ENCODE measurements at places on chromosomes 7 and 10. TPM values are rescaled to one million over a fixed set of nuclear protein-coding genes. Genes with fewer than 3 reads are reported as not detected.
A peak's percentile ranks its signal among the peaks of the same experiment; 100 is the strongest.

- no peak for DNase-seq
Measured at GRCh38 chr10:60277656-60278055, 112.0 kb downstream of the ANK3 start.

- no peak for DNase-seq
Measured at GRCh38 chr7:102147008-102147407, 139.7 kb upstream of the SH2B2 start.

GRCh38 chr7:1669064-1669951 is 769 bp upstream of the ELFN1 start:
- DNase-seq: peak; percentile 29

DNA sequence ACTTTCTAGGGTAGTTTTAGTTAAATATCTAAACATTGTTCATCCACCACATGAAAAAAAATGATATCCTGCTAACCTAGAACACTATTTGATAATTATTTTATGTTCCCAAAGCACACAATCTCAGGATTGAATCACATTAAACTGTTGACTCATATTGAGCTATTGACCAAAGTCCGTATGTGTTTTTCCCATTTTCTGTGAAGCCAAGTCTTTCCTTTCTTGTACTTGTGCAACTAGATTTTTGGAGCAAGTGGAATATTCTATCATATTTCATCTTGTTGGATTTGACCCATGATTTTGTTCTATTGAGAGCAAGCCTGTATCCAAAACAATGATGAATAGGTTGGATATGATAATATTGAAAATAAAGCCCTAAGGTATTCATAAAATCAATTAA is 164.6 kb downstream of the SKAP2 start:
- no peak for DNase-seq

- no peak for DNase-seq
Measured at GRCh38 chr7:108109221-108109908, 20.8 kb downstream of the LAMB4 start.

GRCh38 chr7:52525772-52526341 is 509.6 kb upstream of the POM121L12 start:
- DNase-seq: no peak

DNA sequence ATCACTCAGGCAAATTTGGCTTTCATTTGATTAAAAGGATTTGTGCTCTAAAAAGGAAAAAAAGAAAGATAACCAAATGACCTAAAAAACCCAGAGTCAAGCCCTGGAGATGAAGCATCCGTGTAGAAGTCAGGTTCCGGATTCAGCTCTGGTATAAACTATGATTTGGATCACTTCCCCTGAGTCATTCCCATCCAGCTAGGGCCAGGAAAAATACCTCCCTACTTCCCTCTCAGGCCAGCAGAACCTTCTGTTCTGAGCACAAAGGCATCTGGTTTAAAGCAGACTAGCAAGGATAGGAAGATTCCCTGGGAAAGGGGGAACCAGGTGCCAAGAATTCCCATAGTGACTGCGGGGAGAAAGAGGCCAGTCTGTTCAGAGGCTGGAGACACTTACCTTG is 25.7 kb upstream of the NDST2 start:
- no peak for DNase-seq

GRCh38 chr7:20199015-20199737 is 18.0 kb downstream of the MACC1 start:
- DNase-seq: peak; percentile 77

GRCh38 chr7:126368-126767 is 66.0 kb upstream of the FAM20C start:
- no peak for DNase-seq

GRCh38 chr10:49149881-49150280 is 16.1 kb upstream of the FAM170B start:
- DNase-seq: no peak

- no peak for DNase-seq
Measured at GRCh38 chr10:83543691-83544462, 595.4 kb upstream of the GHITM start.

DNA sequence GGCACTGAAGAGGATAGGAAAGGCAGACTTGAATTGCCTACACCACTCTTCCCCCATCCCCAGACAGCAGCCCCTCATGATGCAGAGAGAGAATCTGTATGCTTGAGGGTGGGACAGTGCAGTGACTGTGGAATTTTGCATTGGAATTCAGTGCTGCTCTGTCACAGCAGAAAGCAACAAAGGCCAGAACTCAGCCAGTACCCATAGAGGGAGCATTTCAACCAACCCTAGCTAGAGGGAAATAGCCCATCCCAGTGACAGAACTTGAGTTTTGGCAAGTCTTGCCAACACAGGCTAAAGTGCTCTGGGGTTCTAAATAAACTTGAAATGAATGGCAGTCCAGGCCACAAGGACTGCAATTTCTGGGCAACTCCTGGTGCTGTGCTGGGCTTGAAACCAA is 80.4 kb downstream of the TES start:
- no peak for DNase-seq

- no peak for DNase-seq
Measured at GRCh38 chr7:101973130-101973529, 155.7 kb downstream of the CUX1 start.

DNA sequence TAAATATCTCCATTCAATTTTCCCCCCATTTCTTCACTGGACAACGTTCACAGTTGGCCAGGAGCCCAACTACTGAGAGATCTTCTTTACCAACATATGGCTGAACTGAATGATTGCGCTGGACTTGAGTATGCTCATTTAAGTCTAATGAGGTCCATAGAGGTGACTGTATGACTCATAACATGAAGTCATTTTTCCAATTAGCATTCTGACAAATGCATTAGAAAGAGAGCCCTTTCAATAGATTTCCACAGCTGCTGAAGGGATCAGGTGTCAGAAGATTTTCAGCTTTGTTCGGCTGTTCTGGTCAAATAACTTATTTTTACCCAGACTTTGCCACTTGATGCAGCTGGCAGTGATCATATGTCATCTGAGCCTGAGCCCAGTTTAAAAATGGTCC is 438.0 kb downstream of the ETV1 start:
- DNase-seq: no peak

DNA sequence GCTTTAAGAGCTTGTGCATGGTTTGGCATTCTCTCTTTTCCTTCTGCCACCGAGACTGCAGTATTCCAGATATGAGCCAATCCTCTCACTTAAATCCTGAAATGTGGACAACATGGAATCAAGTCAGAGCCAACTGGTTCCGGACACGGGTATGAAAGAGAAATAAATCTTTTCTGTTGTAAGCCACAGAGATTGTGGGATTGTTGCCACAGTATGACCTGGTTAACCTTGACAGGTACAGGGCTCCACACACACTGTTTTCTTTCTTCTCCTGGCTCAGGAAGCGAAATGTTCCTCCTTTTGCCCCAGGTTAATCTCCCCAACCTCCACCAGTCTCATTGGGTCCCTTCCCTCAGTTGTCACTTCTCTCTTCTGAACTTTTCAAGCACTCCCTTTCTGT is 6.5 kb upstream of the NAMPT start:
- DNase-seq: no peak

DNA sequence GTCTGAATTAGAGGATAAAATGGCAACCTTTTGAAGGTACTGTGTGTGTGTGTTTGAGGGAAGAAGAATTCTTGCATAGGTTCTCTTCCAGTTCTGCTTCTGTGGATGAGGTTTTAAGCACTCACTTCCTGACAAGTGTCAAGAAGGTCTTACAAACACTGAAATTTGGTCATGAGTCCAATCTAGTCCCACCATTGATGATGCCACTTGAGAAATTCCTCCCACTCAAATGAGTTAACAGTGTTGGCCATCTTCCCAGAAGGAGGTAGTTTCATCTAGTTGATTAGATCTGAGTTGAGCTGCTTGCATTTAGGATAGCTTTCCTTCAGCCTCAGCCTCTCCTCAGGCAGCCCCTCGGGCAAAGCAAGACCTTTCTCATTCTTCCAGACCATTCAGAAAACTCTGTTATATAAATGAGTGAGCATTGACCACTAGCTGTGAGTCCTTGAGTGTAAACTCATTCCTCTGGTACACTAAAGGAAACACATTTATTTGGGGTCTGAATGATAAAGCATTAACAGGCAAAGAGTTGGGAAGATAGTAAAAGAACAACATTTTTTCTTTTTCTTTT is 189.5 kb downstream of the TRIL start:
- DNase-seq: no peak

DNA sequence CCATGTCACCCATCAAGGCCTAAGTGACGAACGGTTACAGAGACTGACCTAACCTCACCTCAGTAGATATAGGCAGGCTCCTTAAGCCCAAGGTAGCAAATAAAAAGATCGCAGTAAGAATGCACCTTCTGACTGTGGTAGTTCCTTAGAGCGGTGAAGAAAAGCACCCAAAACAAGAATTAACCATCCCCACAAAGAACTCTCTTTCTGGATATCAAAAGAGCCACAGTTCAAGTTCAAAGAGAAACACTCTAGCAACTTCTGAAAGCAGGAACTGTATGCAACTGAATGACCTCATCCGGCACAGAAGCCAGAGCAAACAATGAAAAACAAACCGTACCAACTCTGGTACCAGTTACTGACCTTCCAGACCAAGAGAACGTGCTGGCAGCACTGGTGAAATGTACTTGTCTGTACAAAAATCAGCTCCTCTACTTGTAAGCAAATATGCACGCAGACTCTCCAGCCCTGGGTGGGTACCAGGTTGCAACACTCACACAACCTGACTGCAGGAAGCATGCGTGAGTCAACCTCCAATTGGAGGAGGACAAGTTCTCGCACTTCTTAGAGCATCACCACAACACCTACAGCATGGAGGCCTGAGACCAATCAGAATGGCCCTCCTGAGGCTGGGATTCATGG is 202.7 kb downstream of the FAM107B start:
- DNase-seq: peak; percentile 68

- DNase-seq: no peak
Measured at GRCh38 chr7:156383526-156383925, 257.0 kb upstream of the RNF32 start.

DNA sequence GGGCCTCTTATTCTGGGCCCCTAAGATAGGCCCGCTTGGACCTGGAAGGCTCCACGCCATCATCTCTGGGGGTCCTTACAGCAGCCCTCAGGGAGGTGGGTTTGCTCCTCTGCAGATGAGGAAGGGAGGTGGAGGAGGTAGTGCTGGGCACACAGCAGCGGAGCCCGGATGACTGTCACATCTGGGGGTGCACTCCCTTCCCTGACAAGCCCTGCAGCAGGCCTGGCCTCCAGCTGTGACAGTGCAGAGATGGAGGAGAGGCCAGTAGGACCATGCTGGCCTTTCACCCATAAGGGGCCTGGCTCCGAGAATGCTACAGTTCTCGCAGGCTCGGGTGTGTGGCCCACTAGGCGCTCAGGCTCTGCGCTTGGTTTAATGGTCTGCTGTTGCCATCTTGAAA is 9.2 kb downstream of the GDF2 start:
- peak; percentile 58 for DNase-seq

DNA sequence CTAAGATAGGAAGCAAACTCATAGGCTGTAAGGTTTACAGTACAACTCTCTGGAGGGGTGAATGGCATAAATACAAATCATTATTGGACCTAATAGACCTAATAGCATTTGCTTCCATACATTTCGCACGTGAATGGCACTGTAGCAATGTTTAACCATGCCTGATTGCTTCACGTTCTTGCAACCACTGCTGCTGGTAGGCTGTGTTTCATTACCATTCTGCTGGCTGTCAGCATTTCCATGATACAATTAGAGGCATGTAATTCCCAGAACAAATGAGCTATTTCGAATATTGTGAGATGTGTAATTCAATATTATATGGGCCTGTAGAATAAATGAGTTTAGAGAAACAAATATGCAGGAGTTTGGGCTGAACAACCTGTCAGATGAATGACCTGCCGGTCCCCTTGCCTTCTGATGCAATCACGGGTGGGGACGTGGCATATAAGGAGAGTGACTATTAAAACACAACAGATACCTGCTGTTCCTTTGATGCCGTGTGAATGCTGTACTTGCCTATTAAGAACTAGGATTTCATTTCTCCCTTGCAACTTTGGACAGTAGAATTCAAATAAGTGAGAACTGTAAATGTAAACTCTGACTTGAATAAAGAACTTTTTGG is 393.4 kb downstream of the ACTR3B start:
- no peak for DNase-seq

BAIAP2L1 gene
- 1.8 TPM for total RNA-seq

AP1S1 gene
- 21.3 TPM for total RNA-seq

PRR15 gene
- 1.6 TPM for total RNA-seq

PPP1R17 gene
- total RNA-seq: not detected
